Activated CD8-positive, alpha-beta T cell treated with anti-CD3 and anti-CD28 coated beads, Interleukin-2, amount 10 ng/mL, durations not matched to agents 7 days and 5 days (primary cell): ENCODE measurements at places on chromosomes 5 and 9.
A peak's percentile ranks its signal among the peaks of the same experiment; 100 is the strongest.

GRCh38 chr5:14351845-14352712 is 208.9 kb downstream of the TRIO start:
- peak; percentile 74 for DNase-seq

DNA sequence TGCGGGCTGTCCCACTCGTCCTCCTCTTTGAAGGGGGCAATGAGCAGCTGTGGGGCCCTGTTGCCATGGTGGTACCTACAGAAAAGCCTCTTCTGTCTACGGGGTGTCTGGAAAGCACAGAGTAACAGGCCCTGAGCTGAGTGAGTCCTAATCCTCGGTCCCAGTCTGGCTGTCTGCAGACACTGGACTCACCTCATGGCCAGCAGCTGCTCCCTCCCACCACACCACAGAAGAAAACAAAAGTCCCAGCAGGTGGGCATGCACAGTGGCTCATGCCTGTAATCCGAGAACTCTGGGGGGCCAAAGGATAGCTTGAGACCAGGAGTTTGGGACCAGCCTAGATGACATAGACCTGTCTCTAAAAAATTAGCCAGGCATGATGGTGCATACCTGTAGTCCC is 19.9 kb downstream of the P4HA2 start:
- no peak for DNase-seq

DNA sequence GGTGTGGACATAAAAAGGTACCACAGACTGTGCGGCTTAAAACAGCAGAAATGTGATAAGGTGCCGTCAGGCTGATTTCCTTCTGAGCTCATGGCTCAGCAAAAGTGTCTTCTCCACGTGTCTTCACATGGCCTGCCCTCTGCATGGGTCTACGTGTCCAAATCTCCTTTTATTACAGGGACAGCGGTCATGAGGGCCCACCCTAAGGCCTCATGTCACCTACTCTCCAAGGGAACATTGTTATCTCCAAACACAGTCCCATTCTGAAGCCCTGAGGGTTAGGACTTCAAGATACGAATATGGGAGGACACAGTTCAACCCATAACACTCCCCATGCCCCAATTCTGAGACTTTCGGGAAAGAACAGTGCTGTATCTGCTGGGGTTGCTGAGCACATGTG is 35.2 kb downstream of the COL23A1 start:
- no peak for DNase-seq

DNA sequence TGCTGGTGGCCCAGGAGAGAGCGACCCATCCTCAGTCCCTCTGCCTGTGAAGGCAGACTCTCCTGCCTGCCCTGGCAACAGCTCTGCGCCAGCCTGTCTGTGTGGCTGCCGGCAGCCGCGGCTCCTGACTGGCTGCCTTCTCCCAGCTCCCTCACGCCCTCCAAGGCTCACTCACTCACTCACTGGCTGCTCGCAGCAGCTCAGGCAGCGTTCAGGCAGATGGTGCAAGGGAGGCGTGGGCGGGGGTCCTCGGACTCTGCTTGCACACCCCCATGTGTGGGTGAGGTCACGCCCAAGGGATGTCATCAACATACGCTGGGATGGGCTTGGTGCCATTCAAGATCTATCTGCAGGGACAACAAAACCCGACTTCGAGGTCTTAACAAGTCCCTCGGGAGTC is 66.7 kb downstream of the DAB2IP start:
- no peak for DNase-seq

DNA sequence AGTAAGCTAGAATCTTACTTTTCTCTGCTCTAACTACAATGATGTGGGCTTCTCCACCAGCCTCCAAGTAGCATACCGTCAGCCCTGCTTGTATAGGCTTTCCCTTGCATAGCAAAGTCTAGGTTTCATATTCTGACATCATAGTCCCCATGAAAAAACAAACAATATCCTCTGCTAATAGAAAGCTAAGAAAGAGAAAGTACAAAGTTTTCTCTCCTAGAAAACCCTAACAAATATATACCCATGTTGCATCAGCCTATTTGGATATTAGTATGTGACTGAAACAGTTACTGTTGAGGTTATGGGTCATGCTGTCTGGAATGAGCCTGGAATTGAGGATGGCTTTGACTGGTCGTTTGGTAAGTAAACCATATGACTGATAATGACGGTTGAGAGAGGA is 1696.0 kb downstream of the MAT2B start:
- DNase-seq: no peak

DNA sequence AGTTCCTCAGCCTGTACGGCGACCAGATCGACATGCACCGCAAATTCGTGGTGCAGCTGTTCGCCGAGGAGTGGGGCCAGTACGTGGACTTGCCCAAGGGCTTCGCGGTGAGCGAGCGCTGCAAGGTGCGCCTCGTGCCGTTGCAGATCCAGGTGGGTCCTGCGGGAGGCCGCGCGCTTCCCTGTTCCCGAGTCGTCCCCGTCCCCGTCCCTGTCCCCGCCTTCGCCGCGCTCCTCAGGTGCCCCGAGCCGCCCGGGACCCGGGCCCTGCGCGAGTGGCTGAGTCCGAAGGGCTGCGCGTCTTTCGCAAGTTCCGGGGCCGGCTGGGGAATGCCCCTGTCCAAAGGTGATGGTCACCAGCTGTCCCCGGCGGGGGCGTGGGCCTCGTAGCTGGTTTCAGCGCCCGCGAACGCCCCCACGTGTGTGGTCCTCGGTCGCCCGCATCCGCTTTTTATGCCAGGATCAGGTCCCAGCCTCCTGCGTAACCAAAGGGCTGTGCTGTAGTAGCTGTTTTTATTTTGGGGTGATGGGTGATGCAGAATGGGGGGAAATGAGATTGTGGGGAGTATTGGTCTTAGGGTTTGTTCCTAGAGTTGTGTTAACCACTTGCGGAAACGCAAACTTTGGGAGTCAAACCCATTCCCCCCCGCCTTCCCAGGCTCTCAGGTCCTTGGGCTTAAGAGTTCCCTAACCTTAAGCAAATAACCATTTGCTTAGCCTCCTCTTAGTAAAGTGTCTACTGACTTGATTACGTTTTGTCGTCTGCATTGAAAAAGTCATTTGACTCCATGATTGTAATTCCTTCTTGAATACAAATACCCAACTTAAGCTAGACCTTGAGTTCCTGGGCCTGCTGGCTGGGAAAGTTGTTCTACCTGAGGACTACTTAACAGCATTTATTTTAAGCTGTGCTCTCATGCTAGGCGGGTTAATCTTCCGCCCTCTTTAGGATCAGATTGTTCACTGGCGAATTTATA is 663 bp downstream of the ISOC1 start:
- DNase-seq: peak; percentile 59

- no peak for DNase-seq
These were observed 12.3 kb upstream of the STING1 start for GRCh38 chr5:139494832-139495231.

GRCh38 chr5:9596824-9597223 is 33.3 kb downstream of the TAS2R1 start:
- DNase-seq: no peak

- peak; percentile 66 for DNase-seq
These were observed 482 bp downstream of the TESK1 start for GRCh38 chr9:35605351-35606137.

- no peak for DNase-seq
These were observed 6.1 kb upstream of the IFNK start for GRCh38 chr9:27518006-27518405.
